ENCODE measurements at places on chromosomes 5 and 9.

GRCh38 chr5:157487358-157487757 lies 27.3 kb downstream of the NIPAL4 start:
- no peak for DNase-seq

GRCh38 chr9:87088621-87089365 lies 141.5 kb upstream of the GAS1 start:
- no peak for DNase-seq

- no peak for DNase-seq
Observed at GRCh38 chr5:164763206-164763605, 1257.8 kb downstream of the MAT2B start.

- DNase-seq = no peak
Observed at GRCh38 chr9:74444369-74444768, 52.8 kb upstream of the RORB start.

DNA sequence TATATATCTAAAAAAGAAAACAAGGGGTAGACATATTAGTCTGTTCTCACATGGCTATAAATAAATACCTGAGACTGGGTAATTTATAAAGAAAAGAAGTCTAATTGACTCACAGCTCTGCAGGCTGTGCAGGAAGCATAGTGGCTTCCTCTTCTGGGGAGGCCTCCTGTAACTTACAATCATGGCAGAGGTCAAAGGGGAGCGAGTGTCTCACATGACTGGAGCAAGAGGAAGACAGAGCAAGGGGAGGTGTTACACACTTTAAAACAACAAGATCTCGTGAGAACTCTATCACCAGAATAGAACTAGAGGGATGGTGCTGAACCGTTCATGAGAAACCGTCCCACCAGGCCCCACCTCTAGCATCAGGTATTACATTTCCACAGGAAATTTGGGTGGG lies 616.8 kb downstream of the TLE4 start:
- DNase-seq = no peak

- no peak for DNase-seq
Observed at GRCh38 chr9:113886026-113886369, 9.9 kb downstream of the ZNF618 start.

GRCh38 chr5:172868924-172869591 lies 35.0 kb downstream of the ERGIC1 start:
- DNase-seq = peak; percentile 72

DNA sequence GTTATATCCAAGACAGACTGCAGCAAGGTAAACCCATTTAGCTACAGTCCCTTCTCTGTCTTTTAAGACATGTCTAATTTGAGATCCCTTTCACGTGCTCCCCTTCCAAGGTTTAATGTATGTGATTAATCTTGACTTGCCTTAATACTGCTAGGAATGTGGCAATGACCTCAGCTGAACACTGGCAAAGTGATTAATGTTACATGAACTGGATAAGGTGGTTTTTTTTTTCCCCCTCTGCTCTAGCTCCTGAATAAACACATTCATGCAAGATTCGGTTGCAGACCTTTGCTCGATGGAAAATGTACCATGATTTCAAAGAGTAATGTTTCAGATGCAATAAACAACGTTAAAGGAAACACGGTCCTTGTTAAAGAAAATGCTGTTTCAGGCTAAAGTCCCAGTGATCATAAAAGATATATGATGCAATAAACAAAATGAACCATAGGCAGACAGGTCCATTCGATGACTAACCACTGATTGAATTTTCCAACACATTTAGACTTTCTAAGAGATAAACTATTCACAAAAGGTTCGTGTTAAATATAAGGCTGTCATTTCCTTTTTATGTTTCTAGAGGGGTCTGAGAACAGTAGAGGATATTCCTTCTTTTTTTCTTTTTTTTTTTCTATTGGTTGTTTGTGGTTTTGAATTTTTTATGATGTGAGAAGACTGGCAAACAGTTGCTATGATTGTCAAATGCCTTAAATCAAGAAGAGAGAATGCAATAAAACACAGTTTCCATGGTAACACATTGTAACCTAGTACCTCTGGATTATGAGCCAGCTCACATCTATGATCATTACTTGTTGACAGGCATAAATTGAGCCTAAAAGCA lies 44.7 kb upstream of the ZNF608 start:
- no peak for DNase-seq

GRCh38 chr5:124641154-124641792 lies 105.2 kb downstream of the ZNF608 start:
- DNase-seq = no peak

- DNase-seq = no peak
Observed at GRCh38 chr9:134178768-134179551, 14.6 kb upstream of the RNU6ATAC start.

DNA sequence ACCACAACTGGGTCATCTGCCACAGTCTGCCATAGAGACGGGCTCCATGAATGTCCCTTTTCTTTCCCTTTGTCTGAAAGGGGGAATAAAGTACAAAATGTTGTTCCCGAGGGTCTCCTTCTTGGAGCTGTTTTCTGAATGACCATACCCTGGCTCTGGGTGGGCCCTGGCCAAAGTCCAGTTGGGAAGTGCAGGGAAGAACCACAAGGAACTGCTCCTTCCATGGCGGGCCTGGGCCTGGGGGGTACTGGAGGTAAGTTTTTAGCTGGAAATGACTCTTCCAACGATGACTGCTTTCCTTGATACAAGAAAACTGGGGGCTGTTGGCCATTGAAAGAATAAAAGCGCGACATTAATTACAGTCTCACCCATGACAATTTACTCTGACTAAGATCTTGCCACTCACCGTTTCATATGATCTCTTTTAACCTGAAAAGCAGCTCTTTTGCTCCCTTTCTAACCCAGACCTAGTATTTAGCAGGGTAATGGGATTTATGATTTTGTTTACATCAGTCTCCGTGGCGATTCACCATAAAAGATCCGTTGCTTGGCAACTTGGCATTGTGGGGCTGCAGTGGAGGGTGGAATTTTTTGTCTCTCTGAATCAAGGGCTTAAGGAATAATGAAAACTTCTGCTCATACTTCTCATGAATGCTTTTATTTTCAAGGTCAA lies 89.2 kb upstream of the PTCH1 start:
- DNase-seq = no peak

GRCh38 chr5:64978546-64978945 lies 209.8 kb downstream of the CWC27 start:
- DNase-seq = no peak

- peak; percentile 94 for DNase-seq
Observed at GRCh38 chr9:113275157-113276131, at the start of the genes CDC26 and PRPF4. CDC26 (minus strand) TSS chr9:113275572; CDS start chr9:113272507, 3,065 bp downstream. PRPF4 (plus strand) TSS chr9:113275658; CDS start chr9:113275744, 86 bp downstream.

DNA sequence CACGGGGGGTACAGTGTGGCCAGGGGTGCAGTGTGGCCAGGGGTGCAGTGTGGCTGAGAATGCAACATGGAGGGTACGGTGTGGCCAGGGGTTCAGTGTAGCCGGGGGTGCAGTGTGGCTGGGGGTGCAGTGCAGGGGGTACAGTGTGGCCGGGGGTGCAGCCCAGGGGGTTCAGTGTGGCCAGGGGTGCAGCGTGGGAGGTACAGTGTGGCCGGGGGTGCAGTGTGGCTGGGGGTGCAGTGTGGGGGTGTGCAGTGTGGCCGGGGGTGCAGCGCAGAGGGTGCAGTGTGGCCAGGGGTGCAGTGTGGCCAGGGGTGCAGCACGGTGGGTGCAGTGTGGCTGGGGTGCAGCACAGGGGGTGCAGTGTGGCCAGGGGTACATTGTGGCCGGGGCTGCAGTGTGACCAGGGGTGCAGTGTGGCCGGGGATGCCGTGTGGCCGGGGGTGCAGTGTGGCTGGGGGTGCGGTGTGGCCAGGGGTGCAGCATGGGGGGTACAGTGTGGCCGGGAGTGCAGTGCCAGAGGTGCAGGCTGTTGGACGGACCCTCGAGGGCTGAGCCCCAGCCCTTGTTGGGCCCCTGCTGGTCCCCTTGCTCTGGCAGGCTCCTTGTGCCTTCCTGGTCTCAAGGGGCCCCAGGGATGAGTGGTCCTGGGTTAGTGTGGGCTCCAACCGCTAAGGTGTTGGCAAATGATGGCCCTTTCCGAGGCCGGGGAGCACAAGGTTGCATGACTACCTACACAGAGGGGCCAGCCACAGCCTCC lies 17.9 kb downstream of the TPPP start:
- no peak for DNase-seq

DNA sequence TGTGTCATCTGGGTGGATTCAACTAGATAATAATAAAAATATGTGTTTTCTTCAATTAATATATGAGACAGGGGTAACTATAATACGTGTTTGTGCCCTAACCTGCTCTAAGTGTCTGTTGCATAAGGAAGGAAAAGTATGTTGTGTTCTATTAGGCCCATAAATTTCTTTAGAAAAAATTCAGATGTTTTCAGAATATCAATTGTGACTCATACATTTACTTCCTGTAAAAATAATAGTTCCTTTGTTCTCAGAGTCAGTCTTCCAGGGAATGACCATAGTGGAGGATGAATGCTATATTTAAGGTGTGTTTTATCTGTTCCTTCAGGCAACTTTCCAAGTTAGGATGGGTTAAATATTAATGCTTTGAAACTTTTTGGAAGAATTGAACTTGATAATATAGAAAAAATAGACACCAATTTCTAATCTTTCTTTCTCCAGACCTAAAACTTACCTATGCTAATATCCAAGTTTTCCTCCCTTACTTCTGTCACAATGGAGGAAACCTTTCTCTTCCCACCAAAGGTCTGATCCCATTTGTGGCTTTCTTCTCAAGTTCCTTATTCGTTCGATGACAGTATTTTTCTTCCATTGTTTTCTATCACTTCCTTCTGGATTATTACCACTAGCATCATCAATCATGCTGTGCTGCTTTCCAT lies 49.9 kb downstream of the ISL1 start:
- no peak for DNase-seq

DNA sequence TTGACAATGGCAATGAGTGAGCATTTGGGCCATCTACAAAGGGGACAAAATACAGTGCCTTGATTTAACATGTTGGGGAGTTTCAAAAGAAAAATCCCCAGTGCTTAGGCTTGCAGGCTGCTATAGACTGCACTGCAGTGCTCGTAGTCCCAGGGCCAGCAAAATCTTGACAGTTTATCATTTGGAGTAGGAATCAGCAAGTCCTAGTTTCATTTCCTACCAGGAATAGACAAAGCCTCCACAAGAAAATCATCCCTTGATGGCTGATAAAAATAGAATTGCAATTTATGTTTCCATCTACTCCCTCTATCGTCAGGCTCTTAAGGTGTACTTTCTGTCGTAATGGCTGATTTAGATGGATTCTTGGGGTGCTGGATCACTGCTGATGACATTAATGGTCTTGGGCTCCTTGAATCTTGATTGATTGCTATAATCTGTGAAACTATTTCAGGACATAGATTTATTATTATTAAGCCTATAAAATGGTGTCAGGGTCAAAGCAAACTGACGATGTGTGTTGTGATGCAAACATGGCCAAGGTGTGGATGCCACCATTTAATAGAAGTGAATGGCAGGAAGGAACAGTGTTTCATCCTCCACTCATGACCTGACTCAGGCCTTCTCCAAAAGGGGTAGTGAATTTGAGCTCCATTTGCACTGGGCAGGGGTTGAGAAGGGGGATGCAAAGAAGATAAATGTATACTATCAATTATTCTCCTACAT lies 171.7 kb downstream of the PIK3R1 start:
- DNase-seq = no peak

DNA sequence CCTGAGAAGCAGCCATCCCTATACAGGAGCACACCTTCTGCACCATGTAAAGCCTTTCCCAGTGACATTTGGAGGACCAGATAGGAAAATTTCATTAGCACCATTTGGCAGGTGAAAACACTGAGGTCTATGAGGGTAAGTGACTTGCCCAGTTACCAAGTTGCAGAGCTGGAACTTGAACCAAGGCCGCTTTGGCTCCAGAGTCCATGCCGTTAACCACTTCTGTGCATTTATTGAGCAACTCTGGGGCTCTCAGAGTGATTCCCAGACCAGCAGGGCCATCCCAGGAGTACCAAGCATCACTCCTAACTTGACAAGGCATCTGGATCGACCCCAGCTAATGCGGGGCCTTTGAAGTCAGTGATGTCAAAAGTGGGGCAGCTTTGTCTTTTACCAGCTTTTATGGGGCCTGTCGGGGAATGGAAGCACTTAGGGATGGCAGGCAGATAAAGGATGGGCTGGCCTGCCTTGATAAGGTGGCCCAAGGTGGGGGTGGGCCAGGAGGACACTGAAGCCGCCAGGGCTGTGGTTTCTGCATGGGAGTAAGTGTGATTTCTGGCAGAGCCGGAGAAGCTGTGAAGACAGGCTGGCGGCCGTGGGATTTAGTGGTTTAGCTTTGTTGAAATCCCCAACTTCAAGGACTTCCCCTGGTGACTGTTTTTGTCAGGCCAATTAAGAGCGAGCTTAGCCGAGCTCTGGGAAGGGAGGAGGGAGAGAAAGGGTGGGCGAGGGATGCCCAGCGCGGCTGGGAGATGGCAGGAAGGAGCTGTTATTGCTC lies 127.3 kb downstream of the MACROH2A1 start:
- DNase-seq = no peak

GRCh38 chr5:153985498-153985897 lies 53.2 kb downstream of the FAM114A2 start:
- DNase-seq = no peak

GRCh38 chr9:133558191-133559126 lies 24.0 kb downstream of the ADAMTSL2 start:
- DNase-seq = peak; percentile 10

- DNase-seq = peak; percentile 95
Observed at GRCh38 chr5:57862471-57862911, 379.9 kb upstream of the ACTBL2 start.

DNA sequence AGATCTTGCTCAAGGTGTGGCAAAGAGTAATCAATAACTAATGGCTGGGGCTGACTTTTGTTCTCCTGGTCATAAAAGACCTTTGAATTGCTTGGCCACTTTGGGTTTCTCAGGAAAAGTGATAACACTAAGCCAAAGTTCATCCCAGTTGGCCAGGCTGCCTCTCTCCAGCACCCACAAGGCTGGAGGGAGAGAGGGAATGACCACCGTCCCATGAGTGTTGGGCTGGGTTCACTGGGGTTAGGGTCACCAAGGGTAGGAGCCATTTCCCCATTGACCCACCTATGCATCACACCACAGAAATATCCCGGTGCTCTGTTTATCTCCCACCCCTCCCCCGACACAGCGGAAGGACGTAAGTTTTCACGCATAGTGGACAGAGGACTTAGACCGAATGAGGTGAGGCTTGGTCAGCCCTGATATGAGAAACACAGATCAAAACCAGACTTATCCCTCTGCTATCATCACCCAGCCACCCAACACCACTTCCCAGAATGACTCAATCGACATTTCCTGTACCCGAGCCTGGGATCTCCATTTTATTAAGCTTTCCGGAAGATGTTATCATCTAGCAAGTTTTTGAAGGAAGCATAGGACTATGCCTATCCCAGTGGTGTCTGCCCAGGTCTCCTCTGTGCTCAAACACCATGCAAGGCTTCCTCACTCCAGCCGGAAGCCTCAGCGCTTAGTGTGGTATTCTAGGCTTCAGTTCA lies 27.0 kb upstream of the PPARGC1B start:
- no peak for DNase-seq

DNA sequence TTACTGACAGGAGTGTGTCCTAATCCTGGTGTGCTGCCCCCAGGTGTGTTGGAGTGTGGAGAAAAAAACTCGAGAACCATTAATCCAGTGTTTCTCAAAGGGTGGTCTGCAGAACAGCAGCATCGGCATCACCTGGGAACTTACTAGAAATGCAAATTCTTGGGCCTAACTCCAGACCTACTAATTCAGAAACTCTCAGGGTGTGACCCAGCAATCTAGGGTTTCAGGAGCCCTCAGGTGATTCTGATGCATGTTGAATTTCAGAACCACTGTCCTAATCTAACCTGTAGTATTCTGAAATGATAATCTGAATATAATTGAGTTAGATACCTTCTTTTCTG lies 30.0 kb upstream of the IL6ST start:
- no peak for DNase-seq

Measured in AG04449 (cell line).